Activated CD8-positive, alpha-beta memory T cell treated with anti-CD3 and anti-CD28 coated beads for 24 hours (primary cell): ENCODE measurements at places on chromosomes 16 and 17.

GRCh38 chr16:80577485-80578280, 36.9 kb downstream of the DYNLRB2 start:
- no peak for DNase-seq

DNA sequence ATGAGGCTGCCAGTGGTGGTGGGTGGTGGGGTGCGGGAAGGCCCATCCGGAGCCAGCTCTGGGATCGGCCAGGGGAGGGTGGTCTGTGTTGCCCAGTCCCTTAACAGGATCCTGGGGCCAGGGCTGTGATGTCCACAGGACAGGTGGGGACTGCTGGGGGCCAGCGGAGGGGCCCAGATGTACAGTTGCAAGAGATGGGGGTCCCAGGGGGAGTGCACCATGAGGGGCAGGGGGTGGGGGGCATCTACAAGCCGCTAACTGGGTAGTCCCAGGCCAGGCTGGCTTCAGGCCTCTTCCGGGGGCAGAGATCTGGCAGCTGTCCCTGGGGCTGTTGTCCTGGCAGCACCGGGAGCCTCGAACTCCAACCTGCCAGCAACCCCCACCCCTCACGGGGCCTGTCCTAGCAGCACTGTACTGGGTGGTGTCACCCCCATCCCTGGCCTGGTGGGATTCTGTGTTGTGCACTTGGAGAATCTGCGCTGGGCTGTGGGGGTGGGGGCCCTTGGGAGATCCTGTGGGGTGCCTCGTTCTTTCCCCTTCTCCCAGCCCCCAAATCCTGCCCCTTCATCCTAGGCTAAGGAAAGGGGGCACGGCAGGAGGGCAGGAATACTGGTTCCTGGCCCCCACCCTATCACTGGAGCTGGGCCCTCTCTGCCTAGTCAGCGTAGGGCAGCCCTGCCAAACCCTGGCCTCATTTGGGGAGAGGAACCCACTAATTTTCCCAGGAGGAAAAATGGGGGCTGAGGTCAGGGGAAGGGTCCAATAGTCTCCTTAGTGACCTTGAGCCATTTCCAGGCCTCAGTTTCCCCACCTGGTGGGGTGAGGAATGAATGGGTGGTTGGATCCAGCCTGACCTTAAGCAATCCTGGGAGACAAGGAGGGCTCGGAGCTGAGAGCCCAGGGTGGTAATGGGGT, 1.4 kb downstream of the MTSS2 start:
- no peak for DNase-seq

GRCh38 chr16:31002250-31002700, 8.2 kb downstream of the STX1B start:
- no peak for DNase-seq

DNA sequence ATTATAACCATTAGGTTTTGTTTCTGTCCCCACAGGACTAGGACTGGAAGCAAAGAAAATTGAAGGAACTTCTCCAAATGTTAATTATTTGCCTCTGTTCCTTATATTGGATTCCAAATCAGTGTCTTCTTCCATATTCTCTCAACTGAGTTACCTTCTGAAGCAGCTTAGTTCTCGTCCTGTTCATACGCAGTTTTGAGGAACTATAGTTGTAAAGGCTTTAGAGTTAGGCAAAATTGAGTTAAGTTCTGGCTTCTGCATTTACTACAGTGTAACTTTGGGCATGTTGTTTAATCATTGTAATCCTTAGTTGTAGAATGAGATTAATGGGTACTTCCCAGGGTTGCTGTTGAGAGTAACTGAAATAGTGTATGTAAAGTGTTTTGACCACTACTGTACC, 11.2 kb downstream of the CBFB start:
- DNase-seq = no peak

DNA sequence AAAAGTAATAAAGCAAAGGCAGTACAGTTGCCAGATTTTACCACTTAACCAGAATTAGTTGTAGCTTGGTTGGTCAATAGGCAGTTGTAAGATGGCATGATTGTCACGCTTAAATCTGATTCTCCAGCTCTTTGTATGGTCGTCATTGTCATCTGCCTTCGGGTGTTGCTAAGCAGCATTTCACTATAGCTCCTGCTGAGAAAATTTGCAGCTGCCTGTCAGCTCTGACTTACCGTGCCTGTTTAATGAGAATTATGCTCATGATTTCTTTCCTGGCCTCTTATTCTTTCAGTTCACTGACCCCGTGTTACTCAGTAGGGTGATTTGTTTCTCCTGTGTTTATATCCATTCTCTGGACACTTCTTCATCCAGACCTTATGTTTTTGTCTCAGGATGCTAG, 66.7 kb downstream of the TANGO6 start:
- no peak for DNase-seq

DNA sequence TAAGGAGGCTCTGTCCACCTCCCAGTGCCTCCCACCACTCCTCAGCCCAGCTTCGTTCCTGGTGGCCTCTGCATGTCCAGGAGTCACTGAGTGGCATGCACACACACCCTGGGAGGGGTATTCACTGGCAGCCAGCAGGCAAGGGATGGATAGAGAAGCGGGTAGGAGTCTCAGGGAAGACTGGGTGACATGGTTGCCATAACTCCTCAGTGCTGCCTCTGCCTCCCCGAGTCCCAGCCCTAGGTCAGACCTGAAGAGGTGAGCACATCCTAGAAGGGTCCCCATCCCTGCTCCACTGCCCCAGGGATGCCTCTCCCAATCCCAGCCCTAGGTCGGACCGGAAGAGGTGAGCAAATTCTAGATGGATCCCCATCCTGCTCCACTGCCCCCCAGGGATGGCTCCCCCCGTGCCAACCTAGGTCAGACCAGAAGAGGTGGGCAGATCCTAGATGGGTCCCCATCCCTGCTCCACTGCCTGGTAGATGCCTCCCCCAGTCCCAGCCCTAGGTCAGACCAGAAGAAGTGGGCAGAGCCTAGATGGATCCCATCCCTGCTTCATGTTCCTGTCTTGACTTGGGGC, 197.0 kb downstream of the IRF8 start:
- DNase-seq = no peak
